ENCODE measurements at places on chromosomes 6 and 20.

DNA sequence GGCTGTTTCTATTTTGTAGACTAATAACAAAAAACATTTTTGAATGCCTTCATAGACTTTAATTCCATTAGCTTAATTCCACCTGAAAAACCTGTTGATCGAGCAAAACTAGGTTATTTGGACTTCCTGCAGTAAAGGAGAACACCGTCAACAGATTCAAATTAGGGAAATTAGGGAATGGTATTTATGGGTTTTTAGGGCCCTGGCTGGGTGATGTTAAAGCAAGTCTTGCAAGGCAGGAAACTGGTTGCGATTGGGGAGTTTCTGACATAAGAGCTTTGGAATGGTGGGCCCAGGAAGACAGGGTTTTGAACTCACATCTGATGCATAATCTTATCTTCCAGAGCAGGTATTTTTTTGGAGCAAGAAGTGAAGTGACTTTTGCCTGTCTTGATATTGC is 40.1 kb upstream of the TFAP2C start:
- no peak for DNase-seq

DNA sequence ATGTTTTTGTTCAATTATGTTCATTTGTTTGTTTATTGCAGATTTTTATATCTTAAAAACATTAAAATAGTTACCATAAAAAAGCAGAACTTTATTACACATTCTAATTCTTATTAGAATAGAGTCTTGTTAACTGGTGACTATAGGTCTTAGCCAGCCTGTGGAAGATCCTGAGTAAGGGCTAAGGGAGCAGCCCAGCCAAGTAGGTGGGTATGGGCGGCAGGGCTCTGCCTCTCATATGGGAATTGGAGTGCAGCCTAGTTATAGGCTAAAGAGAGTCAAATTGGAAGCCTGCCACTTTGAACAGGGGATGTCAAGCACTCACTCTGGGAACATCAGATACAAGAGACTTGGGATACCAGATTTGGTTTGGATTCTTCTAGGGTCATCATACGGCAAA is 10.5 kb upstream of the HSF2 start:
- no peak for DNase-seq

DNA sequence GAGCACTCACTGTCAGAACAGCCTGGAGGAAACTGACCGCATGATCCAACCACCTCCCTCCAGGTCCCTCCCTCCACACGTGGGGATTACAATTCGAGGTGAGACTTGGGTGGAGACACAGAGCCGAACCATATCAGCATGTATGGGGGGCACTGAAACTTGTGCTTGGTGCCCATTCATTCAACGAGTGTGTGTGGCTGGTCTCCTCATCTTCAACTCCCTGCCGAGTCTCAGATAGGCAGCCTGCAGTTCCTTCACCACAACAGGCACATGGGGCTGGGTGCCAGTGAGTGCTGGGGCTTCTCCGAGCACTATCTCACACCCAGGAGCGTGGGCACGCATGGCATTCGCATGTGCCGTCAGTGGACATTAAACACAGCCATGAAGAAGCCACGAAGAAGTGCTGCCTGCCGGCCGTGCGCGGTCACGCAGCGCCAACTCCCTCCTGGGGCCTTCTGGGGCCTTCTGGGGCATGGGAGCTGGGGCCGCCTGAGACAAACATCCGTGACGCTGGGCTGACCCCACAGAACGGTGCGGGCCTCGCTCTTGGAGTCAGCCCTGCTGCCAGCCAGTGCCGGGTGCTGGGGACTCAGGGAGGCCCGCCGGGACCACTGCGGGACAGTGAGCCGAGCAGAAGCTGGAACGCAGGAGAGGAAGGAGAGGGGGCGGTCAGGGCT is 714 bp upstream of the RTEL1 start:
- DNase-seq, result peak; percentile 61

DNA sequence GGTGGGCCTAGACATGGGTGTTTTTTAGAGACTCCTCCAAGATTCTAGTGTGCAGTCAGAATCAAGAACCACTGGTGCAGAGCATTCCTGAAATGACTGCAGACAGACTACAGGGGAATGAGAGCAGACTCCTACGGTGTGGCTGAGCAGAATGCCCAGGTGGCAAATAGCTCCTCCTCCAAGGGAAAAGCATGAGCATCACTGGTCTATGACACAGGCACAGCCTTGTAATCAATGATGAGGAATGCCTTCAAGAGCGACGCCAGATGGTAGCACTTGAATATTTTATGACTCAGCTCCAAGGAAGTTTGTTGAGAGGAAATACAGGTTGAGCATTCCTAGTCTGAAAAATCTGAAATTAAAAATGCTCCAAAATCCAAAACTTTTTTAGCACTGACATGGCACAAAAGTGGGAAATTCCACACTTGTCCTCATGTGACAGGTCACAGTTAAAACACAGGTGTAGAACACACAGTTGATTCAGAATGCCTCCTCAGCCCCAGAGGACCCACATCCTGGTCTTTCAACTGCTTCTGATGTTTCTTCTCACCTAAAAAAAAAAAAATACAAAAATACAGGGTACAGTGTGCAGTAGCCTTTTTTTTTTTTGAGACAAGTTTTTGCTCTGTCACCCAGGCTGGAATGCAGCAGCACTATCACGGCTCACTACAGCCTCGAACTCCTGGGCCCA is 10.6 kb upstream of the FAM8A1 start:
- peak; percentile 16 for DNase-seq

DNA sequence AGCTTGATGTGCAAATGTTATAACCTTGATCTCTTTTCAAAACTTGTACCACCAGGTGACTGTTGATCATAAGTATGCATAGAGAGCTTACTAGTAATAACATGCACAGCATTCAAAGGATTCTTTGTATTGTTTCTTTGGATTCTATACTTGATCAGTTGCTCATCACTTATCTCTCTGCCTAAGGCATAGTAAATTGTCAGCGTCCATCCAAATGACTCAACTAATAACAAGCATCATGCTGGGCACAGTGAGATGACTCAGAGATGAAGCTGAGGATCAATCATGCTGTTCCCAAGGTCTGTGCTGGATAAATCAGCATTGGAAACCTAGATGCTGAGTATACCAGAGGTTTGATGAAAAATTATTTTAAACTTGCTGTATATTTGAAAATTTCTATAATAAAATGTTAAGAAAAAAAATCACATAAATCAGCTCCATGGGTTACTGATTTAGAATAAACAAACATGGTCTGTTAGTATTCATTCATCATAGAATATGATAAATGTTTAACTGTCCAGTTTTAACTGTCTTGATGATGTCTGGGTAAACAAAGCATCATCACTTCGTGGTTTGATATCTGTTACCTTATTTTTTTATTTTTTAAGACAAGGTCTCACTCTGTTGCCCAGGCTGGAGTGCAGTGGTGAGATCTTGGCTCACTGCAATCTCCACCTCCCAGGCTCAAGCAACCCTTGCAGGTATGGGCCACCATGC is 45.6 kb upstream of the SGK1 start:
- DNase-seq, result no peak

GRCh38 chr20:40451552-40451951 is 237.5 kb downstream of the MAFB start:
- DNase-seq, result no peak

GRCh38 chr20:4787069-4787468 is 65.4 kb downstream of the PRND start:
- no peak for DNase-seq

DNA sequence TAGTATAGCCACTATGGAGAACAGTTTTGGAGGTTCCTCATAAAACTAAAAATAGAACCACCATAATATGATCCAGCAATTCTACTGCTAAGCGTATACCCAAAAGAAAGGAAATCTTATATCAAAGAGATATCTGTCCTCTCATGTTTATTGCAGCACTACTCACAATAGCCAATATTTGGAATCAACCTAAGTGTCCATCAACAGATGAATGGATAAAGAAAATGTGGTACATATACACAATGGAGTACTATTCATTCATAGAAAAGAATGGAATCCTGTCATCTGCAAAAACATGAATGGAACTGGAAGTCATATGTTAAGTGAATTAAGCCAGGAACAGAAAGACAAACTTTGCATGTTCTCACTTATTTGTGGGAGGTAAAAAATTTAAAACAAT is 5.7 kb upstream of the CD2AP start:
- no peak for DNase-seq

All from NCI-H82 (cell line).